ENCODE measurements at places on chromosomes 13 and 19.

GRCh38 chr19:29622166-29623070 lies 16.3 kb downstream of the POP4 start:
- no peak for DNase-seq

DNA sequence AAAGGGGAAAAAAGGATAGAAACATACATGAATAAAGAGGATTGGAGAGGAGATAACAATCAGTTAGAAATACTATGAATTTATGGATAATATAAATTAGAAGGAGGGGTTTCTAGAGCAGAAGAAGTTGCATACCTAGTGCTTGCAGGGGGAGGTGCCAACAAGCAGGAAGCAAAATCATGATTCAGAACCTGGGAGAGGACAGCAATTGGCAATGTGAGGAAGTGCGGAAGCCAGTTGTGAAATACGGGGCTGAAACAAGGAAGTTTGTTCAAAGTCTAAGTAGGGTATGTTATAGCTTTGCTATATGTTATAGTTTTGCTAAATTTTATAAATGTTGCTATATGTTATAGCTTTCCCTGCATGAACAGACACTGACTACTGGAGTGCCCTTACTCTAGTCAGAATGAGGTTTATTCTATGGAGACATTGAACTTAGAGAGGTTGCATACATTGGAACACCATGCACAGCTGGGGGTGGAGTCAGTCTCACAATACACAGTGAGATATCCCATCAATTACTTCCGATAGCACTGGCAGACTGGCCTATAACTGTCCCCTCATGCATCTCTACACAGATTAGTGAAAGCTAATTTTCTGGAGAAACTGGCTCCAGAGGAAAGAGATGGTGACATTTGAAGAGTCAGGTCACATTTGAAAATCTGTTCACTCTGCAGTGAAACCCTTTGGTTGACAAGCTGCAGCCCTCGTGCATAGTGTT lies 92.1 kb downstream of the GPC6 start:
- no peak for DNase-seq

- DNase-seq, result no peak
Observed at GRCh38 chr13:90107661-90108060, 1239.8 kb upstream of the MIR17HG start.

DNA sequence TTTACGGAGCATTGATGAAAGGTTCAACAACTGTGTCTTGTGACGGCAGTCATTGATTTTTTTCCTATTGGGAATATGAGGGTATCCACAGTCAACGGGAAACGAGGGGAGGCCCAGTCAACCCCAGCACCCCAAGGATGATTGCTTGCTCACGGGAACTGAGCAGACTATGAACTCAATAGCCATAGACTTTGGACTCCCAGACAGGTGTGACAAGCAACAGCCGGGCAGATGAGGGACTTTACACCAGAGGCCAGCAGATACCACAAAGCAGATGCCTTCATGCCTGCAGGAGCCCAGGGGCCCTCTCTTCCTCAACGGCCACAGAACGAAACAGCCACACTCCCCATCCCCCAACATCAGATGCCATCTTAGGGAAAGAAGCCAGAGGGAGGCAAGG lies 80.3 kb upstream of the FLT1 start:
- no peak for DNase-seq

DNA sequence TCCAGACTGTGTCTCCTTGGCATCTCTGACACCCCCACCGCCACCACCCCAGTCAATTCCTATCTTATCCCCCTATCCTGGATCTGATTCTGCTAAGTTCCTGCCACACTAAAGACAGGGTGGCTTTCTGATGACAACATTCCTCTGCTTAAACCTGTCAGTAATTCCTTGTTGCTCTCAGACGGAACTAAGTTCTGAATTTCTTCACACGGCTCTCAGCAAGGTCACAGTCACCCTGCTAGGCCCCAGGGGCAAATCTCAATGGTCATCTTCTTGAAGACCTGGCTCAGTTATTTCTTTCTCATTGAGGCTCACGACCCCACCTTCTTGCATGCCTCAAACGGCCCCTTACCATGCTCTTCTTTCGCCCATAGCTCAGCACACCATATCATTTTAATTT lies 7.6 kb downstream of the ALOX5AP start:
- no peak for DNase-seq

- DNase-seq, result no peak
Observed at GRCh38 chr13:21481359-21481758, 22.3 kb upstream of the ZDHHC20 start.

GRCh38 chr19:39246951-39247669 lies 1.5 kb downstream of the IFNL4 start:
- DNase-seq, result no peak

DNA sequence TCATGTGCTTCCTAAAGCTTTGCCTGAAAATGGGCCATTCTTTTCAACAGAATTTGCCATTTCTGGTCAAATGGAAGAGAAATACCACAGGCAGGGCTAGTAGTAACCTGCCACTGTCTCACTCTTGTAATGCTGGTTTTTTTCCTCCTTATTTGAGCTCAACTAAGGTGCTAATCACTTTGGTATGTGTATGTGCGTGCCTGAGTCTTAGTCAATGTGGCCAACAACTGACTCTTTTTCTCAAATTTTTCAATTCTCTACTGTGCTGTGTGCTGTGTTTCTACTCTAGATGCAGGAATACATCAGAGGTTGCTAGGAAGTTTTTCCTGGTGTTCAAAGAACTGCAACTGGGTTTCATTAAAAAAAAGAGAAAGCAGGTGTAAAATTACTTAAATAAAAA lies 870.2 kb downstream of the EFNB2 start:
- no peak for DNase-seq

GRCh38 chr13:98978280-98978679 lies 416 bp upstream of the DOCK9 start:
- DNase-seq, result no peak

DNA sequence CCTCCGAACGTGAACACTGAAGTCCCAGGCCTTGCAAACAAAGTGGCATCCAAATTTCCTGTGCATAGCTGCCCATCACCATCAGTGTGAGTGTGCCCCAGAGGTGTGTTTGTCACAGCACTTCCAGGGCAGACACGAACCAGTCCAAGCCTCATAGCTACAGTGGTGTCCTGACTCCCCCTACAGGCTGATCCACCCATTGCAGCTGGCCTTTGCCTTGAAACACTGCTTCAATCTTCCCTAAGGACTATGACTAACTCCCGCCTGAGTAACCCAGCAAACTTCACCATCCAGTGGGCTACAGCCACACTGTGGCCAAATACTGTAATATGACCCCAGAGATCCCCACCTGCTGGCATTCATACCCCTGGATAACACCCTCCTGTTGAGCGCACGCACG lies 3.9 kb downstream of the ZNF266 start:
- no peak for DNase-seq

- no peak for DNase-seq
Observed at GRCh38 chr13:37918751-37919150, 49.2 kb upstream of the TRPC4 start.

GRCh38 chr19:12603714-12604113 lies 6.9 kb downstream of the ZNF490 start:
- DNase-seq, result no peak

GRCh38 chr19:45231891-45232290 lies 13.3 kb downstream of the EXOC3L2 start:
- DNase-seq, result no peak

- DNase-seq, result no peak
Observed at GRCh38 chr13:24301434-24301833, 7.9 kb upstream of the C1QTNF9 start.

DNA sequence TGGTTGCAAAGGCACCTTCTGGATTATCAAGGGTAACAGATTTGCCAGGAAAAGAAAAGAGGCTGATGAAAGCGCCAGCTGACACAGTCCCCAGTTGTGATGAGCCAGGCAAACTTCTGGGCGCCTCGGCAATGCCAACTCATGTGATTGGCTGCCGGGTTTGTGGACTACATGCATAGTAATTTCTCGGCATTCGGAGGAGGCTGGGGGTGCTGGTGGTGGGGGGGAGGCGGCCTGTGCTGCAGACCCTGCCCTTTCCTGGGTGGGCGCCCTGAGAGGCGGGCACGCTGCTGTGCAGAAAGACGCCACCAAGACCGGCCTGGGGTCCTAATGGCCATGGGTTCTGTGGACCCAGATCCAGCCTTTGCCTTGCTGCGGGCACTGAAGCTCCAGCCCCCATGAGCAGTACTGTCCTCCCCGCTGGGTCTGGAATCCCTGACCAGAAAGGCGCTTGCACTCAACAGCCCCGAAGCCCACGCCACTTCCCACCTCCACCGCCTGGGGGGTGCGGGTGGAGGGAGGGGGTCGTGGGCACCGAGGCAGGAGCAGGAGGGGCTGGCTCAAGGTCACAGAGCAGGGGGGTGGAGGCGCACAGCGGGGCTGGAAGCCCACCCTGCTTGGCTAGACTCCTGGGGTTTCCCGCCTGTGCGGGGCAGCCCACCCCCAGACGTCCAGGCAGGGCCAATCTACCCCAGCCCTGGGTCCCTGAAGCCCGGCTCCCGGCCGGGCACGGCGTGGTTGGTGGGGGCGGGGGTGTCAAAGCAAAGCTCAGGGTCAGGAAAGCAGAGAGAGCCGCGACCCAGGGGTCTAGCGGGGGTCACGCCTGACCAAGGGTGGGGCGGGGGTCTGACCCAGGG lies 1.0 kb downstream of the DIRAS1 start:
- DNase-seq, result no peak

GRCh38 chr13:37395544-37395943 lies 203.0 kb downstream of the POSTN start:
- DNase-seq, result no peak
